NCI-H345 (cell line): ENCODE measurements at places on chromosomes 3 and 15.

- DNase-seq, result no peak
These were observed 62.9 kb upstream of the PTX3 start for GRCh38 chr3:157373783-157374182.

- DNase-seq, result no peak
These were observed 12.0 kb downstream of the TMED3 start for GRCh38 chr15:79322945-79323344.

DNA sequence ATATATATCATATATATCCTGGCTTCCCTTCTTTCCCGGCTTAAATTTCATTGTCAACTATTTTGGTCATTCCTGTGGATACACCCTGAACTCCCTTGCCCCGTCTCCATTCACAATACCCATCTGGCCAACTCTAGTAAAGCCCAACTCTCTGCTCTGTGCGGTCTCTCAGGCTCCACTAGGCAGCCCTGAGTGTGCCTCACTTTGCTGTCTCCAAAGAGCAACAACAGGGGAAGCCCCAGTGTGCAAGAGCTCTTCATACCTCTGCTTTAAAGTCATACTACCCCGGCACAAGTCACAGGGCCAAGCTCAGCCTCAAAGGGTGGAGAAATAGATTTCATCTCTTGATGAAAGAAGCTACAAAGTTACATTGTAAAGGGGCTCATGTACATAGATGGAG lies 18.9 kb upstream of the FEM1B start:
- DNase-seq, result no peak

GRCh38 chr3:183481582-183481981 lies 53.2 kb upstream of the MCF2L2 start:
- no peak for DNase-seq

DNA sequence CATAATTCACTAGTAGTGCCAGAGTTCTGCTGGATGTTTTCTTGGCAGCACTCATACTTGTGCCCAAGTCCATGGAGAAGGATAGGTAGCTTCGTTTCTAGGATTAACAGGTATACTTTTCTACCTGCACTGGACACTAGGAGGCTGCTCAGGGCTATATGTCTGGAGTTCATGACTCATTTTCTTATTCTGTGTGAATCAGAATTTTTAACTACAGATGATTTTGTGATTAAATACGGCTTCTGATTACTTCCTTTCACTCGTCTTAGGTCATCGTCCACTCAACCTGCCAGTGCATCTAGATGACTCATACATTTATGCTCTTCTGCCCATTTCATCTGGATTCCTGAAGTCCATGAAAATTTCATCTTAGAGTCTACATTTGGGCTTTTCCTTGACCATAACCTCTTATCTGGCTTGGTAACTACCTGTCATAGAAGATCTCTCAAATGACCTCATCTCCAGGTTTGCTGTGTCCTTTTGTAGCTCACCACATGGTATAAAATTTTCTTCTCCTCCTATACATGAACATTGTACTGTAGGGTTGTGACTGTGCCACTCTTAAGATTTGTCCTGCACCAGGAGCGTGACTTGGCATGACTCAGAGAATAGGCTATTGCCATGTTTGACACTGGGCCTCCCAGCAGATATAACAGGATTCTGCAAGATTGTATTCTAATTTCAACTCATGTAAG lies 66.7 kb upstream of the GCSAM start:
- no peak for DNase-seq
